ENCODE measurements at places on chromosomes 6 and 20.

- DNase-seq: no peak
Measured at GRCh38 chr20:906703-907270, 9.3 kb downstream of the ANGPT4 start.

- DNase-seq: no peak
Measured at GRCh38 chr6:99739526-99739925, 132.9 kb downstream of the PRDM13 start.

- DNase-seq: no peak
Measured at GRCh38 chr6:108632441-108632840, 71.7 kb downstream of the FOXO3 start.

GRCh38 chr6:27889628-27890444 is 22.4 kb downstream of the OR2B2 start:
- no peak for DNase-seq

DNA sequence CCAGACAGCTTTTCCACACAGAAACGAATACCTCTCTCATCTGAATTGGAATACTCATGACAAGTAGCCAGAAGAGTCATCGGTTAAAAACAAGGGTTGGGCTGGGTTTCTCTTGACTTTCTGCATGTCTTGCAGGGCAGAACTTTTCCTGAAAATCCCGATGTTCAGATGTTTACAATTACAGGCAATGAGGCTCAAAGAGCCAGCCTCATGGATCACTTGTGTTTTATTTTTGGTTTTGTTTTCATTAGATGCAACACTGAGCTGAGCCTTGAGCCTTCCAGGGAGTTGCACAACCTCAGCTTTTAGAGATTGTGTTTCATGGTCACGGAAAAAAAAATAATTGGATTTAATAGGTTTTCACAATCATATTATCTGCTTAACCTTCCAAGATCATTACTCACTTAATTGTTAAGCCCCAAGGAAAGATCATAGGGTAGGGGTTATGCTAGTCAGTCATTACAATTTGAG is 288.1 kb upstream of the PRDM1 start:
- DNase-seq: no peak

DNA sequence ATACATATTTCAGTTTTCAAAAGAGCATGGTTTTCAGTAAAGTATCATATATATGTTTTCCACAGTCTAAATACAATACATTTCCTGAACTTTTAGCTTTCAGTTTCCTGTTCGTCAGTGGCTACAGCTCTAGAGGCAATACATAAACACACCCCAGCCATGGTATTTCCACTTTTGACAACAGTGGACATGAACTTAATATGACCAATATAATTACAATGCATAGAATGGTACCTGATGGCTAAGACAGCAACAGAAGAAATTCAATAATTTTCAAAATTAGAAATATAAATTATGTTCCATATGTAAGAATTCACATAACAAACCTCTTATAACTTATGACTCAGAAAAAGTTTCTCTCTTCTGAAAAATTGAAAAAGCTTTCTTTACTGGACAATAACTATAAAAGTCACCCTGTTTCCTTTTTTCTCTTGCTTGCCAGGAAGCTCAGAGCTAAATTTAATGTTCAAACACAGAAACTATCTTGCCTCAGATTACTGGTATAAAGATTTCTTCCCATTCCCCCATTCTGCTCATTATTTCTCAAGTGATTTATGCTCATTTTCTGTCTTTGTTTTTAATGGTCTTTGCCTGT is 19.2 kb downstream of the FKBP5 start:
- DNase-seq: no peak

DNA sequence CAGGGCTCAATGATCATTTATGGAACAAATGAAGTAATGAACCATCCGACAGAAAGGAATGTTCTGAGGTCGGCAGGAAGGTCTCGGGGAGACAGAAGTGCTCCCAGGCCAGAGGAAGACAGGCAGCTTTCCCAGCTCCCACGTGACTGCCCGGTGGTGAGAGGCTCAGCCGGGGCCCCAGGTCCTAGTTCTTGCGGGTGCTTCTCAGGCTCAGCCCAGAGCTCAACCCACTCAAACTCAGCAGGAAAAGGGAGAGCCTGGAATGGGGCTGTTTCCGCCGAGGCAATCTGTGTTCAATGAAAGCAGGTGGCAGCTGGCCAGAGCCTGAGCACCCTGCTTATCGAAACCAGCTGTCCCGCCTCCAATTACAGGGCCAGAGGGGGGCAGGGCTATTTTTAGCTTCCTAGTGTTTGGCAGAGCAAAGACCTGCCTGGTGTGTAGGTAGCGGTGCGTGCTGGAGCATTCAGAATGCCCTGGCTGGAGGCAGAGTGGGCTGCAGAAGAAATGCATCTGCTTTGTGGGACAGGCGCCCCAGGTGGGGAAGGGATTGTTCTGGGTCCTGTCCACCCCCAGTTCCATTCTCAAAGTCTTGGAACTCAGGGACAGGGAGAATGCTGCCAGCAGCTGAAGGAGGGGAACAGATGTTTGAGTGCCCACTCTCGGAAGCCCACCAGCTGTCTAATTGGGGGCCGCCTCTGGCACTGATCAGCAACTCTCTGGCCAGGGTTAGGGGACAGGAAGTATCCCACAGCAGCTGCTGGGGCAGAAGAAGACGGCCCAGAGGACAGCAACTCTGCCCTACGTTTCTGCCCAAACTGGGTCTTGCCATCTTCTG is 145.1 kb downstream of the PREX1 start:
- DNase-seq: no peak

DNA sequence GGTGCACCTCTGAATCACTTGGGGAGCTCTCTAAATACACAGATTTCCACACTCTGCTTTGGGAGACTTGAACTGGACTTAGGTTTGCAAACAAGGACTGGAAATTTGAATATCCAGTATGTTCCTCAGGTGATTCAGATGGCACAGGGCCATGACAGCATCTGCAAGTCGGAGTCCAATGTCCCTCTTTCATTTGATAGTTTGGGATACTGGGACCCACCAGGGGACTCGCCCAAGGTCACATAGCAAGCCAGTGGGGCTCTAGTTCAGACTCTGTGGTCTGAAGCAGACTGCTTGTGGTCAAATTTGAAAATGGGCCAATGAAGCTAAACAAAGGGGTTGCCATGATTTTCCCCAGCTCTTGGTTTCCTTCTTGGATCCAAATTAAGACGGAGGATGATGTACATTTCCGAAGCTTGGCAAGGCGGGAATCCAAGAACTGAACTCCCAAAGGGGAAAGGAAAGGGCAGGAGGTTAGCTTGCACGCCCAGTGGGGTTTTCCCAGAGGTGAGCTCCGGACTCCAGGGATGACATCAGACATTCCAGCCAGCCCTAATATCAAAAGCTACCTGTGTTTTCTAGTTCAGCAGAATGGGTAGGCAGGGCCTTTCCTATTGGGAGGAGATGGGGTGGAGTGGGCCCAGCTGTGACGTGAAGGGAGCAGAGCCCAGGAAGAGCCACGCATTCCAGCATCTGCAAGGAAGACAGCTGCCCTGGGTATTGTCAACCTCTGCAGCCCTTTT is 3.4 kb upstream of the SYS1 start:
- no peak for DNase-seq

DNA sequence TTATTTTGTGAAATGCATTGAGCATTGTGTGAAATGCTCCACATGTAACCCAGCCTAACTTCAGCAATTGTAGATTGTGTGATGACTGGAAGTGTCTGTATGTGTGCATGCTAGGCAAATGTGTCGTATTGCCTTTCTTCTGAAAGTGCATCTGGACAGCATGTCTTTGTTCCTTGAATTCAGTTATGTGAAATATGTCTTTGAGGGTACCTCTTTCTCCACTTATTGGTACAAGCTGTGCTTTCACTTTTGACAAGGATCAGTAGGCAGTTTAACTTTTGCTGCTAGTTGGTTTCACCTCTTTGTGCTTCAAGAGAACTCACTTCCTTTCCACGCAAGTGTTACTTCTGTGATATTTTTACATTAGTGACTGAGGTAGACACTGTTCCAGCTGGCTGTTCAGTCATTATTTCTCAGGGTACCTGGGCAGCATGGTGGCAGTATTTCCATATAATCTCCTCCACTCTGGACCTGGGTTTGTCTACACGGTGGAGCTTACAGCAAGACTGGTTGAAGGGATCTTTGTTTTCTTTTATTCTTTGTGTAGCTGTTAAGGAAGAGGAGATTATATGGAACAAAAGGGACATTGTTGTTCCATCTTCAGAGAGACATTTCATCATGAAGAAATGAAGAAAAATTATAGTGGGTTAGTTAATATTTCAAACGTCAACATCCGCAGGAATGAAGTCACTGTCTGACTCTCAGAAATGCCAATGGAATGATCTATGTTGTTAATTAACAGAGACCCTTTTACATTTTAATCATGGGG is 175.4 kb downstream of the UTRN start:
- no peak for DNase-seq
